Effector CD8-positive, alpha-beta T cell (primary cell): ENCODE measurements at places on chromosomes 5 and 9.
A peak's percentile ranks its signal among the peaks of the same experiment; 100 is the strongest.

DNA sequence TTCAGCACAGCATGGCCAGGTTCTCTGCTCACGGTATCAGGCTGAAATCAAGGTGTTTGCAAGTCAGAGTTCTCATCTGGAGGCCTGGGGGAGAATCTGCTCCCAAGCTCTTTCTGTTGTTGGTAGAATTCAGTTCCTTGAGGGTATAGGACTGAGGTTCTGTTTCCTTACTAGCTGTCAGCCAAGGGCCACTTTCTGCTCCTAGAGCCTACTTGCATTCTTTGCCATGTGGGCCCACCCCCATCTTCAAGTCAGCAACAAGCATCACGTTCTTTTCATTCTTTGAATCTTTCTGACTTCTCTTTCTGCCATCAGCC is 7.4 kb upstream of the CDC42SE2 start:
- DNase-seq = no peak

GRCh38 chr9:110999379-110999778 is 38.9 kb downstream of the LPAR1 start:
- DNase-seq = no peak

DNA sequence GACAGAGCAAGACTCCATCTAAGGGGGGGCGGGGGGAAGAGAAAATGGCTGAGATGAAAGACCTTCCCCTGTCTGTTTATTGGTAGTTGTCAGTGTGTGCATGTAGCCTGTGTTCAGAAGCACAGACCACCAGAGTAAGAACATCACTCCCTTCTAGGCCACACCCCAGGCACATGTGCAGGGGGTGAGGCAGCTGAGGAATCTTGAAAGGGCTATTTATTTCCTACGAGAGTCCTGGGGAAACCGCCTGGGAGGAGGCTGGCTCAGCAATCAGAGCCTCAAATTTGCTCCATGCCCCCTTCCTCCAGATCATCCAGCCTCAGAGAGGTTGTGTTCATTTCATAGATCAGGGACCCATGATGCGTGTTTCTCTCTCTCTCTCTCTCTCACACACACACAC is 7.1 kb downstream of the MYORG start:
- no peak for DNase-seq

DNA sequence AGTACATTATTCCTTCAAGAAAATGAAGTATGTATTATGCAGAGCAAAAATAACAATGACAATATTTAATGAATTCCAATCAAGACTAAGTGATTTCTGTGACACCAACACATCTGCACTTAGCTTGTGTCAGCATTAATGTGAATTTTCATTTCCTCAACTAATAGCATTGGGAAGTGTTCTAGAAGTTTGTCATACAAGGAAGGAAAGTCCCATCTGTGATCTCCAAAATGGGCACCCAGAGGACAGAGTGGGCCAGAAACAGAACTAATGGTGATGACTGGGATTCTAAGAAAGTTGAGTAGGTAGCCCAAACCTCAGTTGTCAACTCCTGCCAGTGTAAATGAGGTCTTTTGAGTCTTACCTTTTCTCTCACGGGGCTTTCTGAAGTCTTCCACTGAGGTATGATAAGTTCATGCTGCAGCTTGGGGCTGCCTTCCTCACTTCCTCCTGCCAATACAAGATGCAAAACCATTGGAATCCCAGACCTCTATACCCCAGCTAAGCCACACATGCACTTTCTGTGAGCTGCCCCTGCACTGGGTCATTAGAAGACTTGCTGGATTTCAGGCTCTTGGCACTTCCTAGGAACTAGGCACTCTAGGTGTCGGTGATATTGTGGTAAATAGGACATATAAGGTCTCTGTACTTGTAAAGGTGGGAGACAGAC is 4.9 kb downstream of the ADAM19 start:
- DNase-seq = no peak

GRCh38 chr5:55159763-55160492 is at the start of gene GPX8:
Gene GPX8 (plus strand): TSS chr5:55160171. CDS start chr5:55160193, 22 bp downstream.
- DNase-seq = peak; percentile 4
